ENCODE measurements at places on chromosomes 2 and 18.

DNA sequence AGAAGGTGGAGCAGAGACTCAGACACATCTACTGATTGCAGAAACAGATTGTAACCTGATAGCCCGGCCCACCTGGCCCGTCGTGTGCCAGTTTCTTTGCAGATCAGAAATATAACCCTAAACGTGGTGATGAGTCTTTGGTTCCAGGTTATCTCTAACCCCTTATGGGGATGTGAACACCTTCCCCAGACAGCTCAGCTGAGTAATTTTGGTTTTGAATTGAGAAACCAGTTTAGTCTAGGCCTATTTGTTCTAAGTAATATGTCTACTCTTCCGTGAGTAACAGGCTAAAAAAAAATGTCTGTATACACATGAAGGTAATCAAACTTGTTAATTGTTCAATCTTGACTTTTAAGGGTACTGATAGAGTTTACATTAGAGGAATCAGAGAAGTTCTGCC, 35.7 kb downstream of the RASGRP3 start:
- DNase-seq, result no peak

GRCh38 chr2:45932278-45932975, 281.0 kb downstream of the PRKCE start:
- DNase-seq, result no peak

DNA sequence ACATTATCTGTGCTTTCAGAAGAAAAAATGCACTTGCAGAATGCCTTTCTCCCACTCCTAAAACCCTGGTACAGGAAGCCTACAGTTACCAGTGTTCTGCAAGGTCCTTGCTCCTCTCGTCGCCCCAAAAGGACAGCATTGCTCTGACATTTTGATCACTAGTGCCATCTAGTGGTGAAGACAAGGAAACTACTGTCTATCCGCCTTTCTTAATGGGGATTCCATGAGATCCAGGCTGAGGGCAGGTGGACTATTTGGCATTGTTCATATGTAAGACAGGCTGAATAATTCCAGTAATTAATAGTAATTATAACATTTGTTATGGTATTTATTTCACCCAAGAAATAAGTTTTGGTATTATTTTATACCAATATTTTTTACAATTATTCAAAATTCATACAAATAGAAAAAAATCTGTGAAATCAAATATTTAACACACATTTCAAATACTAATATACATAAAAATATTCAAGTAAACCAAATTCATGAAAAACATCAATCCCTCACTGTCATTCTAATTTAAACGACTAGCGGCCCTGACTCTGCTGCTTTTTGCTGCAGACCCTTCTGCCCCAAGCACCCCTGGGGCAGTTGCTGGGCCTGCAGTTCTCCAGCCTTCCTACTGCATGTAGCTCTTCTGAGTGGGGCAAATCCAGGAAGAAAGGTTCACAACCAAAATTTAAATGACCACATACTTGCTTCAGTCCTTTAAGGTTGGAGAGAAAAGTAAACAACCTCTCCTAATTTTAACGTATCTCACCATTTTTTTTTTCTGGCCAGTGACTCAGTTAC, 19.0 kb downstream of the TPGS2 start:
- no peak for DNase-seq

- no peak for DNase-seq
These were observed 12.0 kb downstream of the SFTPB start for GRCh38 chr2:85655961-85656417.

GRCh38 chr2:19860022-19860421, 41.8 kb downstream of the TTC32 start:
- no peak for DNase-seq

GRCh38 chr2:238560234-238560633, 133.5 kb downstream of the ASB1 start:
- no peak for DNase-seq

DNA sequence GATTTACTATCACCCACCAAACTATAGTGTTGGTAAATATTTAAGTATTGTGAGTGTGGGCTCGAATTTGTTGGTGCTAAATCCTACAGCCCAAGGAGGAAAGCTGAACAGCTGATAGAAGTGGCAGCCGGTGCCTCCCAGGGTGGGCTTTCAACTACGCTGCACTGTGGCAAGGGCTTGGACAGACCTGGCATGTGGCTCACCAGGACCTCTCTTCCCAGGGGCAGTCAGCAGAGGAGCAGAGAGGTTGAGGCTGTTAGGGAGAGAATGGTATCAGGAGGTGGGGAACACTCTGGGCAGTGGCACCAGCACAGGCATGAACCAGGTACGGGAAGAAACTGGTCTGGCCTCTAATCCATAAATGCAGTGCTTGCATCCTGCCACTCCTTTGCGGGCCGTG, 44.6 kb downstream of the TFCP2L1 start:
- DNase-seq, result no peak

DNA sequence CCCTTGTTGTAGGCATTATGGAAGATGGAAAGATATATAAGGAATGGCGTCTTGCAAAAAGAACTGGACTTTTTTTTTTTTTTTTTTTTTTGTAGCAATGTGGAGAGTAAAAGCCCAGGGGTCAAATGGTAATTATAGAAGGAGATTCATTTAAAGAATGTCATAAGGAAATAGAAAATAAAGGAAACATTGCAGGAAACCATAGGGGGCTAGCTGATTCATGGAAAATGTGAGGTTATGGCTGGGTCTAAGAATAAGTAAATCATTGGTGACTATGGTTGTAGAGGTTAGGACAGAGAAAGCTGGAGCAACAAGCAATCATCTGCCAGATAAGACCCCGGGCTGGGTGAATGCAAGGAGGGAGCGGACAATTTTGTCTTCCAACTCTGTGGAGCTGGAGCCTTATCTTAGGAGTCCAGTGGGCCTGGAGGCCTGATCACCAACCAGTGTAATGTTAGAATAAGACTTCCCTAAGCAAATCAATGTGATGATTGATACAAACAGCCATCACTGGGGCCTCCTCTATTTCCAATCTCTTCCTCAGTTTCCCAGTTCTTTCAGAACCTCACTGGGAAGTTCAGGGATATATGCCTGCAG, 201.2 kb upstream of the TNP1 start:
- DNase-seq, result no peak

GRCh38 chr18:57432751-57433400, 2.3 kb upstream of the ONECUT2 start:
- DNase-seq, result no peak

DNA sequence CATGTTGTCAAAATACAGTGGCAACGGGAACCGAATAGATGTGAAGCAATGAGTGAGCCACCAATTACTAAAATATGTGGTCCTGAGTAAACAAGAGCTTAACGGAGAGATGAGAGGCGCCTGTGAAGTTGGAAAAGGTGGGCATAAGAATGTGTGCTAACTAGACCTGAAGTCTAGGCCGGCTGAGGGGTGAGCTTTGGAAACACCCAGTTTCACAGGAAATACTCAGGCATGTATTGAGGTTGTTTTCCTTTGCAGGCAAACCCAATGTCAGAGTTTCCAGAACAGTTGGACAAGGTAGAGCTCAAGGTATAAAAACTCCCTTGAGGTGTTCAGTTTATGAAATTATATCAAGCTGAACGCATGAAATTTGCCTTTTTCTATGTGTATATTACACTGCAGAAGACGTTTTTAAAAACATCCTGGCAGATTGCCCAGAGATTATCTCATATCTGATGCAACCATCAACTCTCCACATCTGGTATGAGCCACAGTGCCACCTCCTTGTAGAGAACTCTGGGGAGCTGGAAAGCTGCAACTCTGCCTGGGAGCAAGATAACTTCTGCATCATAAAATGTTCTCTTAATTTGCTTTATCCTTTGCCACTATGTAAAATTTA, 3.9 kb upstream of the WDSUB1 start:
- DNase-seq, result no peak

- no peak for DNase-seq
These were observed 47.0 kb downstream of the RAPGEF4 start for GRCh38 chr2:172782506-172783164.

DNA sequence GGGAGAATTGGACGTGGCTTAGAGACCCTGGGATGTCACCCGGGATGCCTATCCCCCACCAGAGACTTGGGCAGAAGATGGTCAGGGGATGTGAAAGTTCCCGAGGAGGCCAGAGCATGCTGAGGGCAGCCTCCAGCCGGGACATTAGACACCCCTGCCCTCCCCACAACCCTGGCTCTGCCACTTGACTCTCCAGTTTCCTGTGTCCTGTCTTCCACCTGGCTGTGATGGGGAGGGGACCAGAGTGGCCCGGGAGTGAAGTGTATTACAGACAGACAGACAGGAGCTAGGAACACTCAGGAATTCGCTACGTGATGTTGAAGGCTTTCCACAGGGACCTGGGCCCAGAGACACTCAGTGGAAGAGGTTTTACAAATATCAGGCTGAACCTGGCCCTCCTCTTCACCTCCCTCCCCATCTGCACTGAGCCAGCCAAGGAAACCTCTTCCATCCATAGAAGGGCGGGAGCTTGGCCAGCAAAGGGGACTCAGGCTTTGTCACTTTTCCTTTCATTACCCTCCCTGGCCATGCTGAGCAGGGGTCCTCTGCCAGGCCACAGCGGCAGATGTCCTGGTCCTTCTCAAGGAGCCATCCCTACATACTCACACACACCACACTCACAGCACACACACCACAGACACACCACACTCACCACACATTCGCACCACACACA, 60.7 kb downstream of the SDC1 start:
- DNase-seq, result no peak

- DNase-seq, result no peak
These were observed 5.1 kb downstream of the SP140 start for GRCh38 chr2:230230496-230231200.

GRCh38 chr2:225842939-225843338, 443.4 kb downstream of the NYAP2 start:
- DNase-seq, result no peak

DNA sequence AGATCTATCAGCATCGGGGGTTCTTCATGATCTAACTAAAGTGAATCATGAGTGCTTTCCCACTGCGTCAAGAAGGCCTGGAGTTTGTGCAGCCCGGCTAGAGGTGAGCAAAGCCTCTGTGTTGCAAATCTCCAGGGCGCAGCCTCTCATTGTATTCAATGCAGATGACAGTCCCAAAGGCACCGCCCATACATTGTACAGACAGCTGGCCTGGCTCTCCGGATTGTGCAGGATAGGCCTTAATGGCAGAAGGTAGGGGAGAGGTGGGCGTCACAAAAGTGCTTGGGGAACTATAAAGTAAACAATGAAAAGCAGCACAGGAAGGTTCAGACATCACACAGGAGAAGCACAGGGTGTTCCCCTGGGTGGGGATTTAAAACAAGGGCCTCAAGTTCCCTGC, 907 bp upstream of the GYPC start:
- DNase-seq, result no peak

- no peak for DNase-seq
These were observed 96.0 kb upstream of the OTOS start for GRCh38 chr2:240236217-240237111.

- no peak for DNase-seq
These were observed 290.3 kb downstream of the C1D start for GRCh38 chr2:67772216-67773170.

DNA sequence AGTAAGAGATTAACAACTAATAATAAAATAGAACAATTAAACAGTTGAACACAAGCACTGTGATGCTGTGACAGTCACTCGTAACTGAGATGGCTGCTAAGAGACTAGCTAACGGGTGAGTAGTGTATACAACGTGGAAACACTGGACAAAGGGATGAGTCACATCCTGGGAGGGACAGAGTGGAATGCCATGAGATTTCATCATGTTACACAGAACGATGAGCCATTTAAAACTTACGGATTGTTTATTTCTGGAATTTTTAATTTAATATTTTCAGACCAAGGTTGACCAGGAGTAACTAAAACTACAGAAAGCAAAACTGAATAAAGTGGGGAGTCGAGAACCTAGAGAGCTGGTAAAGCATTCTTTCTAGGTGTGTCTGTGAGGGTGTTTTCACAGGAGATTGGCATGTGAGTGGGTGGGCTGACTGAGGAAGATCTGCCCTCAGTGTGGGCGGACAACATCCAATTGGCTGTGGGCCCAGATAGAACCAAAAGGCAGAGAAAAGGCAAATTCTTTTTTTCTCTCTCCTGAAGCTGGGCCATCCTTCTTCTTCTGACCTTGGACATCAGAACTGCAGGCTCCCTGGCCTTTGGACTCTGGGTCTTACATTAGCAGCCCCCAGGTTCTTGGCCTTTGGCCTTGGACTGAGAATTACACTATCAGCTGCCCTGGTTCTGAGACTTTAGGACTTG, 14.6 kb downstream of the TMSB10 start:
- DNase-seq, result no peak

DNA sequence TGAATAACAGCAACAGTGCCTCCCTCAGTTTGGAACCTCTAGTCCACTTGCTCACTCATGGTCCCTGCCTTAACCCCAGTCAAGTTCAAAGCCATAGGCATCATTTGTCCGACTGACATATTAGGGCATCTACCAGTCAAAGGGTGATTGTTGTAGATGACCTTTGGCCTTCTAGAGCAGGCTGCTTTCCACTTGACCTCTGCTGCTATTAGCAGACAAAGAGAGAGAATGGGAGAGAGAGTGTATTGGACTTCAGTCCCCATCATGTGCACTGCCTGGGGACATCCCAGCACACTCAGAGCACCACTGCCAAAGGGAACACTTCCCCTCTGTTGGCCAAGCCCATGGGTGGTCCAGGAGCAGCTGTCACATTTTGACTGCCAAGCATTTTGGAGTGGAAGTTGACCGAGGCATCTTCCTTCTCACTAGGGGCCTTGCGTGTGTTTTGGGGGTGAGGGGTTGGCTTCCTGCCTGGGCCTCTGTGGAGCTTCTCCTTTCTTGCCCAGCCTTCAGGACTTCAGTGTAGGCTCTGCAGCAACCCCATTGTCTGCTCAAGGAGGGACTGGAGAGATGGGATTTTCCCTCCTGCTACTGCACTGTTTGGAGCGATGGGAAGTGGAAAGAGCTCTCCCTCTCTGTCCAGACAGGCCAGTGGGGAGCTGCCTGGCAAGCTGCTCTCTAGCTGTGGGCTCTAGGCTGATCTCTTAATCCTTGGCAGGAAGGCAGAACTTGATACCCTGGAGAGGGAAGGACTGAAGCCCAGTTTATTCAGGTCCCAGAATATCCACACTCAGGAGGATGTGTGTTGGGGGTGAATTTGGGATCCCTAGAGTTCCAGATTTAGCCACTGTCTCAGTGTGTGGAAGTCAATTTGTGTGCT, 68.1 kb downstream of the TMEM247 start:
- DNase-seq, result no peak

GRCh38 chr2:13654416-13654815, 937.7 kb downstream of the TRIB2 start:
- no peak for DNase-seq

- no peak for DNase-seq
These were observed 675.9 kb downstream of the DPP10 start for GRCh38 chr2:115118306-115118705.

GRCh38 chr18:8619835-8620577, 10.8 kb downstream of the RAB12 start:
- no peak for DNase-seq

DNA sequence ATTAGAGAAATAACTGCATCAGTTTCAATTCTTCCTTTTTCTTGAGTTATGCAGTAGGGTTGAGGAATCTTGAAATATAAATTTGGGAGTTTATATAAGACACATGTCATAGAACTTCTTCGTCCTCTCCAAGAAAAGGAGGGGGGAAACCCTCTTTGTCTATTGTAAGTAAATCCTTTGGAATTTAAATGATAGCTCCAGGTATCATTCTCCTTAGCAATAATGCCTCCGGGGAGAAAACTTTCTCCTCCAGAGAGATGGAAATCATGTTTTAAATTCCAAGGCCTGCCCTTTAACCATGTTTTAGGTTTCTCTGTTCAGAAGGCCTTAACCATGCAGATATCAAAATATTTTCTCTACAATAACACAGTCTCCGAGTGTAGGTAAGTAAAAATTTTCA, 899.7 kb upstream of the GCFC2 start:
- DNase-seq, result no peak

- no peak for DNase-seq
These were observed 62.2 kb downstream of the COL6A3 start for GRCh38 chr2:237351796-237352195.
